ENCODE measurements at places on chromosomes 2 and 18.

DNA sequence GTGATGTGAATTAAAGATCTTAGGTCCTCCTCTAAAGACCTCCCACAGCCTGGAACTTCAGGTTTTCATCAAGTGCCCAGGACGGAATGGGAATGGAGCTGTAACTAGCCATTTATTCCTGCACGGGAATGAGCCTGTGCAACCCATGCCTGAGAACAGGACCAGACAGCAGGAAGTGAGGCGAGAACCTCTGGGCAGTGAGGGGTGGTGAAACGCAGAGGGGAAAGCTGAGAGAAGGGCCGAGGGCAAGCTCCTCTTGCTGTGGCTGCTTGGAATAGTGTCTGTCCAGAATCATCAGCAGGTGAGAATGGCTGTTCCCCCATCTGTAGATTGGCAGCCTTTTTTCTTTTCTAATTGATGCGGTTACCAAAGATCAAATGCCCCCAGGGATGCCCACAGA, 4.8 kb upstream of the RALB start:
- DNase-seq = no peak

- peak; percentile 1 for DNase-seq
Measured at GRCh38 chr2:393711-394696, 106.1 kb upstream of the ALKAL2 start.

DNA sequence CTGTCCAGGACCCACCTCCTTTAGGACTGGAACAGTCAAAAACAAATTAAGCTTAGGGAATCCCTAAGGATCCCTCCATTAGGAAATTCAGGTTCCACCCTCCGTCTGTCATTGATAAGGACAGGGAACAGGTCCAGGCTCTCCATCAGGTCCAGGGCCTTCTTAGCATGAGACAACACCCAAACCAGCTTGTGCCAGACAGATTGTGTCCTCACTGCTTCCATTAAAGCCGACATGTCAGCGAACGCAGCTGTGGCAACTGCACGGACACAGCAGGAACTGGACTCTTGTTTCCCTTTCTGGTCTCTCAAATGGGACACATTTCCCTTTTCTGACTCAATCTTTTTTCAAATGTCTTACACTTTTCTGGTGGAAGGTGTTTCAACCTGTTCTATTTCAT, 81.4 kb downstream of the BCL11A start:
- no peak for DNase-seq

- DNase-seq = peak; percentile 95
Measured at GRCh38 chr2:223054193-223054781, 2.3 kb downstream of the KCNE4 start.

DNA sequence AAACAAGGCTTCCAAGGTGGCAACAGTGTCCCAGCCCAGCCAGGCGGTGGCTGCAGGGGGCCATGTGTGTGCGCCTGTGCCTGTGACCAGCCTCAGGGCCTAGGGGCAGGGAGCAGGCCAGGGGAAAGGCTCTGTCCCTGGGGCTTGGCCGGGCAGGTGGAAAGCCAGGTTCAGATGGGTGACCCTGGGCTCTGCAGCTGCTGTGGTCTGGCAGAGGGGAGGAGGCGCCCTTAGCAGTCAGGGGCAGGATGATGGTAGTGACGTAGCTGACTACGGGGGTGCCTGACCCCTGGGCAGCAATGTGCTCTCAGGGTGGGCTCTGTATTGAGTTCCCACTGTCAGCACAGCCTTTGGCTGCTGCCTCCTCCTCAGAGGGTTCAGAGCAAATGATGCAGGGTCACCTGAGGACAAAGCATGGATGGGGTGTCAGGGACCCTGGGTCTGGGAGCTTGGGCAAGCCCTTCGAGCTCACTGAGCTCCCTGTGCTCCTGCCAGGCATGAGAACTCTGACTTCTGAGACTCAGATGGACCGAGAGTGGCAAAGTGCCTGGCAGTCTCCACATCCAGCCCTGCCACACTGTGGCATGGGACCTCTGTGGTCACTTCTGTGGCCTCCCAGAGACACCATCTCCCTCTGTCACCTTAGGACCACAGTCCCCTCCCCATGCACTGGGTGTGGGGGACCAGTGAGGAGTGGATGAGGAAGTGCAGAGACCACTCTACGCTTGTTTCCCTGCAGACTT, 56.6 kb upstream of the ALPP start:
- no peak for DNase-seq

- DNase-seq = no peak
Measured at GRCh38 chr2:196980001-196980400, 53.5 kb upstream of the PGAP1 start.

- DNase-seq = no peak
Measured at GRCh38 chr2:100235581-100235980, 86.7 kb downstream of the LONRF2 start.

DNA sequence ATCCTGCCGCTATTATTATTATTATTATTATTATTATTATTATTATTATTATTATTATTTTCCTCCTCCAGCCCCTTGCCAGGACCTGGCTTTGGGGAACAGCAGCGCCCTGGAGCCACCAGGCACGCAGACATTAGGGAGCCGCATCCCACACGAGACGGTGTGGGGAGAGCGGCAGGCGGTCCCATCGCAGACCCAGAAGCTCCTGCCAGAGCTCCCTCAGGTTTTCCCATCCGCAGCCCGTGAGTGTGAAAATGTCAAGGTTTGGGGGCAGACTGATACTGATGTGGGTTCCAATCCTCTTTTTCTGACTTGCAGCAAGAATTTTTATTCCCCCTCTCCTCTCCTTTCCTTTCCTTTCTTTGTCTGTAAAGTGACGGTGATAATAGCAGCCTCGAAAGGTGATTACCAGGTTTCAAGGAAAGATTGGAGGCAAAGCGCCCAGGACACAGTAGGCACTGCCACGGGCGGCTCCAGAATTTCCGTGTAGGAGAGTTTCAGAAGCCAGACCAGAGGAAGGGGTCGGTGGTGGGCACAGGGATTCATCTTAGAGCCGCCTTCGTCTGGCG, 816 bp downstream of the SCTR start:
- DNase-seq = no peak

- no peak for DNase-seq
Measured at GRCh38 chr18:59721211-59721610, 24.0 kb upstream of the CCBE1 start.

GRCh38 chr2:109428841-109429566, 184.8 kb downstream of the SEPTIN10 start:
- DNase-seq = no peak

DNA sequence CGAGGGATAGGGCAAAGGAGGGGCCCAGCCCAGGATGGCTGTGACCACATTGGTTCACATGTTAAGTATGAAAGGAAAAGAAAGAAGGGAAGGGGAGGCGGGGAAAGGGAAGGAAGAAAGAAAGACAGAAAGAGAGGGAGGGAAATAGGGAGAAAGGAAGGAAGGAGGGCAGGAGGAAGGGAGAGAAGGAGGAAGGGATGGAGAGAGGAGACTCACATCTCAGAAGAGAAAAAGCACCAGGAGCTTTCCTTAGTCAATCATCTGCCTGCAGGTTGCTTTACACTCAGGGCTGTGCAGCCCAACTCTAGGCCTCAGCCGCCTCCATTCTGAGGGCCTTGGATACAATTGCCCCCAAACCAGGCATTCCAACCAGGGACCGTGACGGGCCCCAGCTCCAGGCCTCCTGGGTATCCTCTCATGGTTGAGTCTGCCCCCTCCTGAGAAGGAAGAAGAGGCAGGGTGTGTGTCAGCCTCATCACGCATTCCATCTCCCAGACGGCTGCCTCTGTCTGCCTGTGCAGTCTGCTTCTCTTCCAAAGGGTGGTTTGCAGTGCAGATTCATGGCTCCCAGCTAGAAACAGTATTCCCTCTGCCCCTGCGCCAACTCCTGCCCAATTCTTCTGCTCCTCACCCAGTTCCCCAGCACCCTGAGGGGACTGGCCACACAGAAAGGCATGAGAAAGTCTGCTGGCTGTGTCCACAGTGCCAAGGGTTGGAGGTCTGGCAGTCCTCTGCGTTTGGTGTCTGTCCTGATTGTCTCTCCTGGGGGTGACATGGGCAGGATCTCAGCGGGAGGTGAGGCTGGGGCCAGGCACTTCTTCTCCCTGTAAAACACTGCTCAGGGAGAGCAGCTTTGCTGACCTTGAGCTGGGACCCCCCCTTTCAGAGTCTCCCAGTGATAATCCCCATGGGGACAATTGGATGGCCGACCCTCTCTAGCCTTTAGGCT, 163.3 kb downstream of the SMAD7 start:
- DNase-seq = peak; percentile 32

- peak; percentile 87 for DNase-seq
Measured at GRCh38 chr2:56580242-56580641, 396.5 kb downstream of the CCDC85A start.

DNA sequence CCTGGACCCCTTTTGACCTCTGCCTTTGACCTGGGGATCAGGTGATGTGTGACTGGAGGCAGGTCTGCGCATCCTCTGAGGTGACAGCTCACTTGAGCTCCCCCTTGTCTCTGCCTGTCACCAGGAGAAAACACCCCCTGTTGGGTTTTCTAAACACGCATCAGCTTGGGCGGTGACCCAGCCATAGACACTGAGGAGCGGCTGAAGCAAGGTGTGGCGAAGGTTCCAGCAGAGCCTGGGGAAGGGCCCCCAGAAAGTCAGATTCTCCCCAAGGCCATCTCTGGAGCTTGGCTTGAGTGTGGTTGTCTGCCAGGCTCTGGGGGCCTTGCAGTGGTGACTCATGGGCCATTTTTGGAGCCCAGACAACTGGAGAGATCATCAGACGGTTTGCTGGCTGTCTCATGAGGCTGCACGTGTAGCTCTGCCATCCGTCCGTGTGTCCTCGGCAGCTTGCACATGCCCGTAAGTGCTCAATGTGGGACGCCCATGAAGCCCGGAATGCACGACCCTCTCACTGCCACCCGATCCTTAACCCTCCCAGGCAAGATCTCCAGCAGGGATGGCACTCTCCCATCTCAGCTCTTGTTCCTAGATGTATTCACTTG, 29.4 kb downstream of the SIX3 start:
- no peak for DNase-seq

- DNase-seq = no peak
Measured at GRCh38 chr2:113966171-113966570, 76.3 kb downstream of the ACTR3 start.

DNA sequence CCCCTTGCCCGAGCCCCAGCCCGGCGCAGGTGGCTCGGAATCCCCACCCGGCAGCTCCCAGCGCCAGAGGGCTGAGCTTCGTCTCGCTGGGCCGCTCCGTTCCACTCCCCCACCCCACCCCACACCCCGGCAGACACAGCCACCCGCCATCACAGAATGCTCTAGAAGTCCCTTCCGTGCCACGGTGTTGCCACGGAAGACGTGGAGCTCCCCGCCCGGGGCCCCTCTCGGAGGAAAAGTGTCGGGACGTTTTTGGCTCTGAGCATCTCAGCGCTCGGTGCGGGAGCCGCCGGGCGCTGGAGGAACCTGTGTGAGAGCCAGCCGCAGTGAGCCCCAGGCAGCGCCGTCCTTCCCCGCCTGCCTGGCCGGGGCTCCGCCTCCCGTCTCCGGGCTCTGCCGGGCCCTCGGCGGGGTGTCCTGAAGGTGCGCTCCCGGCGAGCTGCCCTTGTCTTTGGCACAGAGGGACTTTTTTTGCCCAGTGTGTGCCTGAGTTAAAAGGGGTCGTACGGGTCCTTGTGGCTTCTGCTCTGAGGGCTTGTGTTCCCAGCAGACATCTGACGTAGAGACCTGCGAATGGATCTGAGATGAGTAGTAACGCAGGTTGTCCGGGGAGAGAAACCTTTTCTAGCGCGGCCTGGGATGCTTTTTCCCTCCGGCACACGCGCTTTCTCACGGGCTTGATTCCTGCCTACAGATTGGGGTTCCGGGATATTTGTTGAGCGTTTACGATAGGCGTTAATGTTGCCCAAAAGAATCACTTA, 1.8 kb downstream of the ZCCHC2 start:
- peak; percentile 42 for DNase-seq

- no peak for DNase-seq
Measured at GRCh38 chr2:69931832-69932595, 17.1 kb downstream of the MXD1 start.

GRCh38 chr2:1738163-1738562, 6.2 kb downstream of the PXDN start:
- DNase-seq = no peak

GRCh38 chr2:220114443-220114842, 487.0 kb downstream of the SLC4A3 start:
- no peak for DNase-seq

GRCh38 chr2:33073018-33073417, 126.3 kb downstream of the LTBP1 start:
- no peak for DNase-seq

GRCh38 chr2:231364961-231365810, 30.3 kb upstream of the B3GNT7 start:
- peak; percentile 72 for DNase-seq

DNA sequence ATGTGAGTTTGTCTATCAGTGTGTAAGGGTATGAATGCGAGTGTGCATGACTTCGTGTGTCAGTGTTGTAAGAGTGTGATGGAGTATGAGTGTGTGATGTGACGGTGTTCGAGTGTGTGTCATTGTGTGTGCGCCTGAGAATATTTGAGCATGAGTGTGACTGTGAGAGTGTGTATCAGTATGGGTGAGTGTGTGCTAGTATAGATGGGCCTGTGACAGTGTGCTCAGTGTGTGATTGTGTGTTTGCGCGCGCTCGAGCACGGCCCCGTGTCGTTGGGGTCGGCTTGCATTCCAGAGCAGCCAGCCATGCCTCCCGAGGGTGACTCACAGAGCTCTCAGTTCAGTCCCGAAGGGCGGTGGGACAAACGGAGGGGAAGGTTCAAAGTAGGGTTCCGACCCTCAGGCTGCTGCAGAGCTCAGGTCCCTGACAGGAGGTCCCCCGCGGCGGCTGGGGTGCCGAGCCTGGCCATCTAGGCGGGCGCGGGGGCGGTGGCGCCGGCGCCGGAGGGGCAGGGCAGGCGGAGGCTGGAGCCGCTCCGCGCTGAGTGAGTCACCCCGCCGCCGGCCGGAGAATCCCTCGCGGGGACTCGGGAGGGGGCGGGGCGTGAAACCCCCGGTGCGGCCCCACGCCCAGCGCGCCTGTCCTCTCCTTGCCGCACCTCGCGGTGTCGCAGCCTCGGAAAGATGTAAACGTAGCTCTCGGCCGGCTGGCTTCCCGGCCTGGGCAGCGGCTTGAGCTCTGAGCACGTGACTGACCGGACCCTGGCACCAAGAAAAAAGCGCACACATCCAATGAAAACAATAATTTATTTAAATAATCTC, 3.8 kb downstream of the DLX2 start:
- DNase-seq = peak; percentile 70

DNA sequence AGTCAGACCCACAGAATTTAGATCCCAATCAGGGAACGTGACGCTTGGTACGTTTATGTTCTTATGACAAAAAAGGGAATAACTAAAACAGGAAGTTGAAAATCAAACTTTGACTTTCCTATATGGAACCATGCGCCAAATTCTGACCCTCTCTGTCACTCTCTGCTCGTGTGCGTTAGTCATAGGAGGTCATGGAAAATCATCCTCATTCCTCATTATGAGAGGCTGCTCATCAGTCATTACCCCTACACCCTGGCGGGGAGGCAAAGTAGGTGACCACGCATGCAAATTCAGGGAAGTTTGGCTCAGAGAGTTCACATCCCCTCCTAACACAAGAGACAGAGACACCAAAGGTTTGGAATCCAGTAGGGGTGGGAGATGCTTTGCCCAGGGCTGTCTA, 15.5 kb downstream of the IL1F10 start:
- no peak for DNase-seq

Measured in AG10803 (cell line).